Bronchus fibroblast of lung (primary cell): ENCODE measurements at places on chromosomes 2 and 18. TPM values are rescaled to one million over a fixed set of nuclear protein-coding genes. Genes with fewer than 3 reads are reported as not detected.

Gene ROCK1
- total RNA-seq = 11.1 and 13.3 TPM in 2 replicates

Gene SCYGR4
- not detected in 2 replicates for total RNA-seq

Gene GORASP2
- 104 and 111 TPM in 2 replicates for total RNA-seq

Gene IGFBP5
- total RNA-seq = 11.6 and 13.7 TPM in 2 replicates

Gene HYCC2
- 1.8 and 3.0 TPM in 2 replicates for total RNA-seq

Gene SCN9A
- 12.3 and 13.6 TPM in 2 replicates for total RNA-seq

Gene NABP1
- 18.0 and 21.4 TPM in 2 replicates for total RNA-seq

Gene LYG2
- not detected in 2 replicates for total RNA-seq

Gene PLCL1
- under 0.01 and 0.17 TPM in 2 replicates for total RNA-seq

Gene TEKT4
- not detected in 2 replicates for total RNA-seq

Gene CNGA3
- total RNA-seq = not detected in 2 replicates

Gene BOK
- 29.7 and 36.5 TPM in 2 replicates for total RNA-seq

Gene CKAP2L
- 18.6 and 19.8 TPM in 2 replicates for total RNA-seq

Gene ZNF396
- total RNA-seq = 0.67 and 0.89 TPM in 2 replicates

Gene KCNIP3
- total RNA-seq = 2.0 and 2.5 TPM in 2 replicates

Gene HOXD10
- total RNA-seq = not detected in 2 replicates

Gene DBI
- 368 and 402 TPM in 2 replicates for total RNA-seq

Gene PREB
- 57.3 and 57.7 TPM in 2 replicates for total RNA-seq

Gene CXCR4
- total RNA-seq = not detected in 2 replicates

Gene LPIN1
- 61.8 and 67.4 TPM in 2 replicates for total RNA-seq

Gene SPP2
- total RNA-seq = not detected in 2 replicates

Gene ESPNL
- 5.2 and 6.4 TPM in 2 replicates for total RNA-seq

Gene CXXC1
- 43.6 and 46.9 TPM in 2 replicates for total RNA-seq

Gene SERPINB11
- not detected in 2 replicates for total RNA-seq

Gene ASPRV1
- 0.34 TPM in 1 of 2 replicates, not detected in the other for total RNA-seq

Gene FAM228A
- 0.34 and 1.5 TPM in 2 replicates for total RNA-seq

Gene TUBA3E
- total RNA-seq = not detected in 2 replicates

Gene MAP3K19
- not detected in 2 replicates for total RNA-seq

Gene KCNG2
- total RNA-seq = 1.9 and 3.9 TPM in 2 replicates

Gene G6PC2
- total RNA-seq = not detected in 2 replicates

Gene GRB14
- 0.17 TPM in 1 of 2 replicates, not detected in the other for total RNA-seq

Gene SPOPL
- 4.5 and 6.1 TPM in 2 replicates for total RNA-seq

Gene NPAS2
- 14.6 and 31.8 TPM in 2 replicates for total RNA-seq

Gene MSTN
- under 0.01 TPM in 2 replicates for total RNA-seq

Gene CCT7
- 421 and 493 TPM in 2 replicates for total RNA-seq

Gene LOXL3
- total RNA-seq = 10.1 and 10.7 TPM in 2 replicates

Gene FZD7
- total RNA-seq = 30.6 and 31.8 TPM in 2 replicates
